ENCODE measurements at places on chromosomes 6 and 20.

DNA sequence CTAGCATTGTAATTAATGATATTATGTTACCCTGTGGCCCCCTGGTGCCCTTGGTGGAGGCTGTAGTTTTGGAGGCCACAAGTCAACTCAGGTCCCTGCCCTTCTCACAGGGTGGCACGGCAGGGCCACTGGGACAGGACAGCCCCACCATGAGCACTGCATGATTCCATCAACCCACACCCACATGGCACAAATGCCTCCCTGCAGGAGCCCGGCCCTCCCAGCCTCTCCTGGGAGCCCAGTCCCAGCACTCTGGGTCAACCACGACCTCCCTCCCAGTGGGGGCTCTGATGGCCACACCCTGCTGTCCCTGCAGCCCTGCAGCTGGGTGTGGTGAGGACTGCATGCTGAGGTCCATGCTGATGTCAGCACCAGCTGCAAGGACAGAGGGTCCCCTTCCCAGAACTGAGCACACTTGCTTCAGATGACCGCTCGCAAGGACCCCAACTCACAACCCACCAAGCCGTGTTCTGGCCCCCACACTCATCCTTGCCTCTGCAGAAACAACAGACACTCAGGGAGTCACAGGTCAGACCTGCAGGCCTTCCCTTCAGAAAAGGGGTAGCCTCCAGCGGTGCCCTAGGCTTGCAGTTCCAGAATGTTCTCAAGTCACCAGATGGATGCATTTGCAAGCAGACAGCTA, 15.7 kb upstream of the CST7 start:
- no peak for DNase-seq

GRCh38 chr6:72535124-72535523, 86.7 kb upstream of the KCNQ5 start:
- no peak for DNase-seq

DNA sequence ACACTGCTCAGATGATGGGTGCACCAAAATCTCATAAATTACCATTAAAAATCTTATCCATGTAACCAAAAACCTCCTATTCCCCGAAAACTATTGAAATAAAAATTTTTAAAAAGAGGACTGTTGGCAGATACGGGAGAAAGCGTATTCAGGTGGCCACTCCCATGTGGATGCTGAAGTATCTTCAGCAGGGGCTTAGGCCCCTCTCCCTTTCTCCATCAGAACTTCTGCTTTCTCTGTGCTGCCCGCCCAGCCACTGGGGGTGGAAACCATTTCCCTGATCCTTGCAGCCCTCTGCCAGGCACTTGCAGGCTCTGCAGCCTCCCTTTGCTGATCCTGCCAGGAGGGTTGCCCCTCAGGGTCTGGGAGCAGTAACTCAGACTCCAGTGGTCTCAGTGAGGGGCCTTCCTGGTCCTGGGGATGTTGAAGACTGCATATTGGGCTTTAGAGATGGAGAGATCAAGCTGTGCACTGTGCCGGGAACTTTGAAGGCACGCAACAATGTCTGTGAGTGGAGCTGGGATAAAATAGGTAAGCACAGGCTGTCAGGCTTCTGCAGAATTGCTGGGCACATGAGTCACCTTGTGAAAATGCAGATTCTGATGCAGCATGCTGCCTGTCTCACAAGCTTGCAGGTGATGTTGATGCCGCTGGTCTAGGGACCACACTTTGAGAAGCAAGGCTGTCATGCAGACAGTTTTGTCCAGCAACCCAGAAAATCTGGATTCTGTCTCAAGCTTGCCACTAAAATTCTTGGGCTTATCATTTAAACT, 59.6 kb downstream of the SLC24A3 start:
- DNase-seq = no peak

DNA sequence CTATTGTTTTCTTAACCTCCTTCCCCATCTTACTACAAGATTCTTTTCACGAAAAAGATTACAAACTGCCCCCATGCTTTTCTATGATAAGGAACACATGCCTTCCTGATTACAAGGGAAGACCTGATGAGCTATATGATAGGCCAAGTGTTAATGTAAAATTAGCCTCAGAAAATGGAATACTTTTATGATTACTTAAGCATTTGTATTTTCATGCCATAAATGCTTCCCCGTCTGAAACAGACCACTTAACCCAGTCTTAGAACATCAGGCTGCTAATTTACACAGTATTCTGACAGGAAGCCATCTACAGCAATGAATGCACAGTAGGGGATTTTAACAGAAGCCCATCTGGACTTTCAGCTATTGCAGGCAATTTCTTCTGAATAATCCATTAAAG, 274.9 kb downstream of the HAO1 start:
- DNase-seq = no peak

DNA sequence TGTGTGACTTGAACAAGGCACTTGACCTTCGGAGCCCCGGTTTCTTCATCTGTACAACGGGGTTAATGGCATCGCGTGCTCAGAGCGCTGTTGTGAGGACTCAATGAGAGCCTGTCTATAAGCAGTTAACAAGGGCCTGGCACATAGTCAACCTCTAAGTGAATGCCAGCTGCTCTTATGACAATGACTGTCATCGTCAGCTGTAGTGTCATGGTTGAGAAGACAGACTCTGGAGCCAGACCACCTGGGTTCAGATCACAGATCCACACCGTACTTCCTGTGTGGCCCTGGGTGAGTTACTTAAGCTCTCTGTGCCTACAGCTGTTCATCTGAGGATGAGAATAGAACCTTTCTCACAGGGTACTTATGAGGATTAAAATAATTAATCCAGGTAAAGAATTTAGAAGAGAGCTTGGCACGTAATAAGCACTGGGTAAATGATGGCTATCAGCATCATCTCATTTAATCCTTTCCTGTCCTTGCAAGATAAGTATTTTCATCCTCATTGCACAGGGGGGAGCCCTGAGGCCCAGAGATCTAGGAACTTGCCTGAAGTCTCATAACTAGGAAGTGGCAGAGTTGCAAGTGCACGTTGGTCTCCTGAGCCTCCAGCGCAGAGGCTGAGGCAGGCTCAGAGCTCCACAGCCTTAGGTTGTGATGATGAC, 105.3 kb downstream of the EYA2 start:
- no peak for DNase-seq
